ENCODE measurements at places on chromosomes 13 and 19.

GRCh38 chr13:41909506-41909905, 51.4 kb downstream of the VWA8 start:
- DNase-seq = no peak

GRCh38 chr13:101841698-101842097, 389.2 kb downstream of the ITGBL1 start:
- DNase-seq = no peak

DNA sequence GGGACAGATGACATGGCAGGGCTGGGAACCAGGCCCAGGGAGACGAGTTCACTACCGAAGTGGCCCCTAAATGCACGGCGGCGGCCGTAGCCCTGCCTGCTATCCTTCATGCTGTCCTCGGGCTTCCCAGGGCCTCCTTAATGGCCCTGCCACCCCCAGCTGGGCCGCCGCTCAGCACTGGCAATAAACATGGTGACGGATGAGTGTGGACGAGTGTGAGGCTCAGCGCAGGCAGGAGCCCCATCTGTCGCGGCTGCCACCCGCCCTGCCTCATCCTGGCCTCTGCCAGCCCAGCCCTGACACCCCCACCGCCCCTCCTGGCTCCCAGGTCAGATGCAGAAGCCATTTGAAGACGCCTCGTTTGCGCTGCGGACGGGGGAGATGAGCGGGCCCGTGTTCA, 13.6 kb downstream of the PIN1 start:
- DNase-seq = no peak

DNA sequence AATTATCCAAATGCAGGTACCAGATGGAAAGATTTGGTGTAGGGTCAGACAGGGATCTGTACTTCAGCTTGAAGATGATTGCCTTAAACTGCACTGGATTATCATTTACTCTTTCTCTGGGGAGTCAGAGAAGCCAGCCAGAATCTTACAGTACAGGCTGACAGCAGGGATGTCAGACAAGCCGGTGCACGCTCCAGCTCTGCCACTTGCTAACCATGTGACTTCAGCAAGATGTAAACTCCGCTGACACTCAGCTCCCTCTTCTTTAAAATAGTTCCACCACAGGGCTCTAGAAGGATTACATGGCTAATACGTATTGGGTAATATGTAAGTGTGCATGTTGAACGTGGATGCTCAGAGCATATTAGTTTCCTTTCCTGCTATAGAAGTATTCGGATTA, 251.4 kb upstream of the MAB21L1 start:
- DNase-seq = no peak

DNA sequence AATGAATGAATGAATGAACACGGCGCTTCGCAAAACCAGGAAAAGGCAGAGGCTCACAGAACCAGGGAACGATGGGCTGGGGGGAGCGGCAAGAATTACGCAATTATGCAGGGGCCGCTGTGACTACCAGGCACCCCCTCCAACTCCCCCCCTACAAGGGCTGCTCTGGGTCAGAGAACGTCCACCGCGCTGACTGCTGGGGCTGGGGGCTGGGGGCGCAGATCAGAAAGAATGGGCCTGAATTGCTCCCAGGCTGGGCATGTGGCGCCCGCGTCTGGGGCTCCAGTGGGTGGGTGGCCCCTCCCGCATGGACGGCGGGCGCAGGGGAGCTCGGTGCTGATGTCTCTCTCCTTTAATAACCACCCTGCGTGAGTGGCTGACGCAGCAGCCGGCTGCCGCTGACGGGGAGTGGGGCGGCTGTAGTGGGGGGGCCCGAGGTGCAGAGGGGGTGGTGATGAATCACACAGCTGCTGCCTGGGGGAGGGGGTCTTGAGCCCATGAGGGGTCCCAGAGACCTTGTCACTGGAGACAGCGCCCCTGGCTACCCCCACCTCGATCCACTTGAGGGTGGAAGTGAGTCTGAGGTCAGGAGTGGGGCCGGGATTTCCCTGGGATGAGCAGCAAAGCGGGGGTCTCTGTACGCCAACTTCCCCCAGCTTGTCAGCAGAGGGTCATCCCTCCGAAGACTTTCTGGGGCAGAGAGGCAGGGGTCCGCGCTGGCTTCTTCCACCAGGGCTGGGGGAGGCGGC, 1.5 kb upstream of the CIRBP start:
- no peak for DNase-seq

GRCh38 chr19:12983542-12984142, 11.6 kb upstream of the NFIX start:
- no peak for DNase-seq

DNA sequence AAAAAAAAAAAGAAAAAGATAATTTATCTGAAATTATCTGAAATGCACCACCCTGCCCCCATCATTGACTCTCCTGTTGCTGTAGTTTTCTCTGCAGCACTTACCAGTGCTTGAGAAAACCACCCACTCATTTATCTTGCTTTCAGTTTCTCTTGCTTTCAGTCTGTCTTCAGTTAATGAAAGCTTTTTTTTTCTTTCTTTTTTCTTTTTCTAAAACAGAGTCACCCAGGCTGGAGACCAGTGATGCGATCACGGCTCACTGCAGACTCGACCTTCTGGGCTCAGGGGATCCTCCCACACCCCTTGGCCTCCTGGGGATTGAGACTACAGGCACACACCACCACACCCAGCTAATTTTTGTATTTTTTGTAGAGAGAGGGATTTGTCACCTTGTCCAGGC, 4.3 kb upstream of the ACP5 start:
- no peak for DNase-seq

GRCh38 chr19:11127905-11128304, 27.7 kb downstream of the SPC24 start:
- DNase-seq = no peak

DNA sequence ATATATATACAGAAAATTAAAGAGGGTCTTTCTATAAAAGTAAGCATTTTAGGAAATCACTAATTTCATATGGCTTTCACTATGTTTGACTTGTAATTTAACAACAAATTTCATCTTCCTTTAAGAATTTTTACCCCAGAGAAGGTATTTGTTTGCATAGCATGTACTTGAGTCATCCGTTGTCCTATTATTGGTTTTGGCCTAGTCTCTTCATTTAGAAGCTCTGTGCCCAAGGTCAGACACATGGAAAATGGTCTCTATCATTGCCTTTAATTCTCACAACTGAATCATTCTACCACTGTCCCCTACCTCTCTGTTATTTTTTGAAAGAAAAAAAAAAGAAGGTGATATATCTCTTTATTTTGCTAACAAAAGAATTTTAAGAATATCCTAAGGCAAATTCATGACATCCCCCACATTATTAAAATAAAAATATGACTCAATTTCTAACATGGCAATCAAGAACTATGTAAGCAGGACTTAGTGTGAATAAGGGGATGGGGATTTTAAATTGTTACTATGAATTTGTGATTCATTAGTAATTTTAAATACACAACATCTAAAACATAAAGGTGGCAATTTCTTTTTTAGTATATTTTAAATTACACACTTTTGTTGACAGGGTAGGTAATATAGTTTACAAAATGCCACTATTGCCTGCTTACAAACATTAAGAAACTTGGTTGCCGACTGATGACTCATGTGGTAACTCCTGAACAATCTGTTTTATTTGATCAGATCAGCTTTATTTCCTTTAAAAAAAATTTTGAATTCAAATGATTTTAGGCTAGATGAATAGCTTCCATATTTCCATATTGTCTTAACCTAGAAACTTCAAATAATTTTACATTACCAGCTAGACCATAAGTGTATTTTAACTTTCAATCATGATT, 13.9 kb downstream of the SLITRK5 start:
- DNase-seq = no peak

DNA sequence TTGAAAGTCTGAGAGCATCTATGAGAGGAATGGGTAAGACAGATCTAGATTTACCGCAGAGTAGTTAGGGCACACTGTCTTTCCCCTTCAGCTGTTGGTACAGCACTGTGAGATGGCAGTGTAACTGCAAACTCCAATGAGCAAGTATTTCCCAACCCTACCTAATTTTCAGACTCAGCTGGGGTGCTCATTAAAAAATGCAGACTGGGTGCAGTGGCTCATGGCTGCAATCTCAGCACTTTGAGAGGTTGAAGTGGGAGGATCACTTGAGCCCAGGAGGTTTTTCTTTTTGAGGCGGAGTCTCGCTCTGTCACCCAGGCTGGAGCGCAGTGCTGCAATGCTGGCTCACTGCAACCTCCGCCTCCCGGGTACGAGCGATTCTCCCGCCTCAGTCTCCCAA, 12.6 kb downstream of the QPCTL start:
- no peak for DNase-seq

DNA sequence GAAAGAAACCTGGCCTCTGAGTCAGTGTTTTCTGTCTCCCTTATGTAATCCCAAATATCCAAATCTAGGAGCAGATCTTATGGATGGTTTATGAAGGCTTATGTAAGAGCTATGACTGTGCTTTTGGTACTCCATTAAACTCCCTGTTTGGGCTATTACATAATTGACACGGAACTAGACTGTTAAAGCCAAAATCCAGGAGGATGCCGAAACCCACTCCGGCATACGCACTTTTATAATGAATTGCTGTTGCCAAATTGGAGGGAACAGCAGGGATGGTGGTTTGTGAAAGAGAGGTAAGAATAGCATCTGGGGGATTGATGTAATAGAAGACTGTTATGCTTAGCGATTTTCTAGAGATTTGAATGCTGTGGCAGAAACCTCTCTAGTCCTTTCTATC, 2.0 kb downstream of the MTUS2 start:
- DNase-seq = no peak

GRCh38 chr13:58882516-58882915, 1251.0 kb downstream of the PCDH17 start:
- DNase-seq = no peak

DNA sequence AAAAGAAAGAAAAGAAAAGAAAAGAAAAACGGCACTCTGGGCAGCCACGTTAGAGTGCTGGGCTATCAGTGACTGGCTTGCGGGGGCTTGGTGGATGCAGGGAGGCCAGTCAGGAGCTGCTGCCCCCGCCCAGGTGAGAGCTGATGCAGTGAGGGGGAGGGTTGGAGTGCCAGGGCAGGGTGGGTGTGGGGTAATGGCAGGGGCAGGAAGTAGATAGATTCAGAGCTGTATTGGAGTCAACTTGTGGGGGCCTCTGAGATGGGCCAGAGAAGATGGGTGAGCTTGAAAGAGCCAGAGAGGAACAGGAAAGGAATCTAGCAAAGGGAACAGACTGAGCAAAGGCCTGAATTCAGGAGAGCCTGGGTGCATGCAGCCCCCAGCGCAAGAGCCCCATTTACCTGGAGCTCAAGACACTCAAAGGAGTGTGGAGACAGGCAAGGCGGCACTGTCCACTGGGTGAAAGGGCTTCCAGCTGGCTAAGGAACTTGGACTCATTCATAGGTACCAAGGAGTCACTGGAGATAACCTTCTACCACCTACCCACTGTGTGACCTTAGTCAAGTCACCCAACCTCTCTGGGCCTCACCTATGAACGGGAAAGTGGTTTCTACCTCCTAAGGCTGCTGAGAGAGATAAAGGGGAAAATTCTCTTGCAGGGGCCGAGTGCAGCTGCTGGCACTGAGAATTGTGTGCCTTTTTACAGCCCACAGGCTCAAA, 20.2 kb downstream of the VSTM2B start:
- DNase-seq = no peak

DNA sequence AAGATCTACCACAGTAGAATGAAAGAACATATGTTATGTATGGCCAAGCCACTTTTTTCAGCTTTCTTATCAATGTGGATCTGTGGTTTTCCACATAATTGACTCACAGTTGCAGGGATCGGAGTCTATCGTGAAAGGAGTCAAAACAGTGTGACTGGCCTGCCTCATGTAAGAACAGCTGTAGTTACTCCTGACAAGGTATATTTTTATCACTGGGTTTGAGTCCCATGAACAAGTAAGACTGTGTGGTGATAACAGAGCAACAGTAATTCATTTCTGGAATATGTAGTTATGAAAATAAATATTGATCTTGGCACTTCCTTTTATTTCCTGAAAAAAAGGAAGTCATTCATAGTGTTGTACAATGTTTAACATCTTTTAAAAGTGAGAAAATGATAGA, 416.6 kb downstream of the KLF12 start:
- DNase-seq = no peak

DNA sequence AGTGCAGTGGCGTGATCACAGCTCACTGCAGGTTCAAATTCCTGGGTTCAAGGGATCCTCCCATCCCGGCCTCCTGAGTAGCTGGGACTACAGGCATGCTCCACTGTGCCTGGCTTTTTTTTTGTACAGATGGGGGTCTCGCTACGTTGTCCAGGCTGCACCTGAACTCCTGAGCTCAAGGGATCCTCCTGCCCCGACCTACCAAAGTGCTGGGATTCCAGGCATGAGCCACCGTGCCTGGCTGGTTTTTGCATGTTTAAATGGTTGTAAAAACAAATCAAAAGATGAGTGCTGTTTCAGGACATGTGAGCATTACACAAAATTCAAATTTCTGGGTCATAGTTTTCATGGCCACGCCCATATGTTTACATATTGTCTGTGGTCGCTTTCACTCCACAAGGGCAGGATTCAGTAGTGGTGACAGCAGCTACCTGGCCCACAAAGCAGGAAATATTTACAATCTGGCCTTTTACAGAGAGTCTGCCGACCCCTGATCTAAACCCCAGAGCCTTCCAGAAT, 5.3 kb downstream of the MATK start:
- DNase-seq = no peak

DNA sequence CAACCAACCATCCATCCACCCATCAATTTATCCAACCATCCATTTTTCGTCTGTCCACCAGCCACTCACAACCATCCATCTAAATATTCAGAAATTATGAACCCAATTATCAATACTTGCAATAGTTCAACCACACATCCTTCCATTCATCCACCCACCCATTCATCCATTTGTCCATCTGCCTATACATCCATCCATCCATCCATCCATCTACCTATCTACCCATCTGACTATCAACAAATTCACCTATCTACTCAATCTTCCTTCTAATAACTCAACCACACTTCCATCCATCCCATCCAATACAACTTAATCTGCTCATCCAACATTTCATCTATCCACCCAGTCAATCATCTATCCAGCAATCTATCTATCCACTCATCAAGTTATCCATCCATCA, 46.3 kb downstream of the UNC13A start:
- no peak for DNase-seq

GRCh38 chr19:46365561-46365960, 18.7 kb downstream of the PPP5C start:
- DNase-seq = no peak

DNA sequence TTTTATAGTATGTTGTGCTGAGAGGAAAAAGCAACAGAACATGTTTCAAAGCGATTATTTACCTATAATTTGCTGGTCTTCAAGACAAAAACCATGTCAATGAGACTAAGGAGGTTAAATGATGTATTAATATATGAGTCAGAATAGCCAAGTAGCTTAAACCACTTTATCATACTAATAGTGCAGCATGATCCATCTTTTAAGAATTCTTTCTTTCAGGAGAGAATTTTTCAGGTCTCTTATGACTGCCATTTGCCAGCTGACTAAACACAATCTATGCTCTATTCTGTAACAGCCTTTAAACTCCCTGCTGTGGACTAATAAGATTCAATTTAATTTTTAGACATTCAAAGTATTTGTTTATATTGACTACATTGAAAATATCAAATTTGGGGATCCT, 93.7 kb downstream of the TRPC4 start:
- no peak for DNase-seq

DNA sequence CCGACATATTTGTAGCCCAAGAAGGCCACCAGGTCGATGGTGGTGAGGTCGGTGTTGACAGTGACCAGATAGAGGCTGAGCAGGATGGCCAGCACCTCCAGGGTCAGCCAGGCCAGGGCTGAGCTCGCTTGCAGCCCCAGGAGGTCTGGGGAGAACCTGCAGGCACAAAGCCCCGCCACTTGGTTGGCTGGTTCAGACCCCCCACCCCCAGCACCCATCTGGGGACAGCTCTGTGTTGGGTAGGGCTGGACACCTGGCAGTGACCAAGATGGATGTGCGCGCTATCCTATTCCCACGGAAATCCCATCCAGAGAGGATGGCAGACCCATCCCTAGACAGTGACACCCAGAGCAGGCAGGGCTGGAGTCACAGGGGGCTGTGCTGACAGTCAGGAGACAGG, 3.5 kb downstream of the C19orf33 start:
- no peak for DNase-seq

Measured in thoracic aorta (tissue), 2 donors.